ENCODE measurements at places on chromosomes 1 and 21.

GRCh38 chr21:28827422-28827821, 165.3 kb downstream of the LTN1 start:
- no peak for DNase-seq

- no peak for DNase-seq
These were observed 3.1 kb downstream of the PTAFR start for GRCh38 chr1:28173151-28173979.

DNA sequence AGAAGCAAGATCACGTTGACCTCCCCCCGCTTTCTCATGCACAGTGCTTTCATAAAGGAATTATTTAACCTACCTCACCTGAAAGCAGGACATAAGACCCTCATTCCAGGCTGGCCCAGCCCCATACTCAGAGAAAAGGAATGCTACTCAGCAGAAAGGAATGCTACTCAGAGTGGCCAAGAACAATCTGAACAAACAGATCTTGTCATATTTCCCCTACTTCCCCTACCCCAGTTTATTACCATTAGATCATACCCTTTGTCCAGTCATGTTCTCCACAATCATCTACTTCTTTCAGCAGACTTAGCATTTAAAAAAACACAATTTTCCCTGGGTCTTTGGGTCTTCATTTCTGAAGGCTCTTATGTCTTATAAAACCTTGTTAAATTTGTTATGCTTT, 89.8 kb downstream of the SLC16A1 start:
- DNase-seq, result no peak

DNA sequence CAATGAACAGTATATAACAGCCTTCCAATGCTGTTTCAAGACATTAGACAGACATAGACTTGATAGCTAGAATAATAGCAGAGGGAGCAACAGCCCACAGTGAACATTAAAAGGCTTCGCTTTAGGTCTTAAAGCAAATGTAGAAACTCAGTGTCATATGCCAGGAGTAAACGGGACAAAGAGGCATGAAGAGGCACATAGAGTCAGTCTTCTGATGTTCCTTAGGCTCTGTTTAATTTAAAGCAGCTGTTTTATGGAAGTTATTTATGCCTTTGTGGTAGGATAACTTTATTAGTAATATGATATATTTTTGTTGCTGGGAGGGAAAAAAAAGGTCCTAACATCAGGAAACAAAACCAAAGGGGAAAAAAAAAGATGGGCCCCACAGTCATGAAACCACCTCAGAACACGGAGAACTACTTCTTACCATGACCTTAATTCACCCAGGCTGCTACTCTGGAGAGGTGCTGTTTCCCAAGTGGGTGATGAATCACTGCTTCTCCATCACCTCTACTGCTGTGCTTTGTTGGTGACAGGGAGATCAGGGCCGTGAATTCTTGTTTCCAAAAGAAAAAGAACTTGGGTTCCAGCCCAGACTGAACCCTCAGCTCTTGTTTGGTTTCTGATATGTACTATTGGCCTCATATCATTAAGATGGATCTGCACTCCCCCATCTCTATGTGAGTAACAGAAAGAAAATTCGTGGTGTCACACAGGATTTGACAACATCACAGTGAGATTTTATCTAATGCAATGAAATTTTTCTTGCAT, 616.9 kb downstream of the KIF26B start:
- DNase-seq, result no peak

- no peak for DNase-seq
These were observed 74.6 kb downstream of the OBSCN start for GRCh38 chr1:228282329-228283042.

GRCh38 chr1:18641005-18641941, 10.6 kb downstream of the PAX7 start:
- DNase-seq, result no peak

DNA sequence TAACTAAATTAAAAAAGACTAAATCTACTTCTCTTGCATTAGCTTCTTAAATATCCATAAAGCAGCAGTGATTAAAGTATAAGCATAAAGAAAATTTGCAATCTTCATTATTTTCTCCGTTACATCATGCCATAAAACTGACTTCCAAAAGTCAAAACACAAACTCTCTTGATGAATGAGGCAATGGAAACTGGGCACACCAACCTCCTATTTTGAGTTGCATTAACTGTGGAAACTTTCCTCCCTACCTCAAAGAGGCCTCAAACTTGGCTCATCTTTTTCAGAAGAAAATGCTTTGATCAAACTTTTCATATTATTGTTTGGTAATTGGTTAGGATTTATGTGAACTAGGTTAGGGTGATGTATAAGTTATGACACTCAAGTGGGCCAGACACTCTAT, 4.1 kb upstream of the BTG3 start:
- no peak for DNase-seq

- no peak for DNase-seq
These were observed 175.4 kb downstream of the LRRC7 start for GRCh38 chr1:69743146-69743545.

GRCh38 chr21:45120975-45121374, 46.6 kb downstream of the ADARB1 start:
- DNase-seq, result no peak

All from NCI-H1930 (cell line).